ENCODE measurements at places on chromosomes 3 and 15.

GRCh38 chr3:149497966-149498670 lies 23.6 kb downstream of the TM4SF4 start:
- DNase-seq = no peak

DNA sequence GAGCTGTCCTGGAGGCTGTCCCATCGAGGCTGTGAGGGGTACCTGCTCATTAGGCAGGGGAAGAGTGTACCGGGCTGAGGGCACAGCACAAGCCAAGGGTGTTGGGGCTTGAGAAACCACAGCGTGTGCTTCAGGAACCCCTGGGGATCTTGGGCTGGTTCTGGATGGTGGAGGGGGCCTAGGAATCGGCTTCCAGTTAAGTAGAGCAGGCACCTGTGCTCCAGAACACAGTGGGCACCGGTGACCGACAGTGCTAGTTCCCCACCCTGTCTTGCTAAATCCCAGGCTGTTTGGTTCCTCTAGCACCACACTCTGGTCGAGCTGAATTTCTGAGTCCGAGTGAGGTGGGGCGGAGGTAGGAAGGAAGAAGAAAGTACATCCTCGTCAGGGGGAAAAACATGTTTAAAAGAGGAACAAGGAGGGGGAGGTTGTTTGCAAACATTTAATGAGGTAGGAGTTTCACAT lies 29.1 kb downstream of the SLC6A6 start:
- DNase-seq = no peak

- DNase-seq = no peak
Observed at GRCh38 chr3:137787529-137787928, 23.4 kb downstream of the SOX14 start.

GRCh38 chr3:111885578-111885977 lies 26.5 kb downstream of the PHLDB2 start:
- no peak for DNase-seq

DNA sequence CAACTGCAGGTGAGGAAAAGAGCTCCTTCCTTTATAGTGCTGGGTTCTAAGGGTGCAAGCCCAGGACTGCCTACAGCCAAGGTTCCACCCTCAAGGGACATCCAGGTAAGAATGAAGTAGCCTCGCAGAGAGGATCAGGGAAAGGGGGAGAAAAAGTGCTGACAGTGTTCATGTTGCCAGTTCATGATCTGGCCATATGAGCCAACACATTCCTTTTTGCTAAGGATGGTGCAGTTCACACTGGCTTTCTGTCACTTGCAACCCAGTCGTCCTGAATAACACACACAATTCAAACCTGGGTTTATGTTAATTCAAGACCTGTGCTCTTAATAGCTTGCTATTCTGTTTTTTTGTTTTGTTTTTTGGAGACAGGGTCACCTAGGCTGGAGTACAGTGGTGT lies 9.0 kb downstream of the CLN6 start:
- DNase-seq = no peak

DNA sequence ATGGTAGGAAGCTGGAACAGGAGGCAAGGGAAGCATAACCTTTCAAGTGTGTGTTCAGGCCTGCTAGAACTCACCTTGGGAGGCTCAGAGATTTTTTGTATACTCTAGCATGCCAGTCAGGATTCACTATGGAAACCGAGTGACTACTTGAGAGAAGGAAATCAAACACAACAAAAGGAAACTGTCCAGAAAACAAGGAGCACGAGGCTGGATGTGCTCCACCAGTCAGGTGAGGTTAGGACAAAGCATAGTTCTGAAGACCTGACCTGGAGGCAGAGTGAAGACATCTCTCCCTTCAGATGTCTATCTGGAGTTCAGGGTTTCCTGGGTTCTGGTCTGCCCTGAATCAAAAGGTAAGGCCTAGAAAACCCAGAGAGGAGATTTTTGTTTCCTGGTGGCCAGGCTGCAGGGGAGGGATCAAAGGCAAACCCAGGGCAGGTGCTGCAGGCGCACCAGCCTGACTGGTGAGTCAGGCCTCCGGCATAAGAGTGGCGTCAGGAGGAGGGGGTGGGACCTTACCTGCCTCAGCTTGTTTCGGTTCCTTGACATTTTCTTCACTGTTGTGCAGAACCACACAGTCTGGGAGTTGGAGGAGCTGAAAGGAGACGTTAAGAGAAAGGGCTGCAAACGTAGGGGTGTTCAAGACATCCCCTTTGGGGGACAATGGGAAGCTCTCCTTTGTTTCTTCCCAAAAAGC lies 52.2 kb upstream of the OSBPL11 start:
- DNase-seq = no peak

GRCh38 chr3:144516026-144516425 lies 544.4 kb downstream of the DIPK2A start:
- DNase-seq = no peak

GRCh38 chr15:87623832-87624231 lies 632.7 kb downstream of the NTRK3 start:
- DNase-seq = no peak

DNA sequence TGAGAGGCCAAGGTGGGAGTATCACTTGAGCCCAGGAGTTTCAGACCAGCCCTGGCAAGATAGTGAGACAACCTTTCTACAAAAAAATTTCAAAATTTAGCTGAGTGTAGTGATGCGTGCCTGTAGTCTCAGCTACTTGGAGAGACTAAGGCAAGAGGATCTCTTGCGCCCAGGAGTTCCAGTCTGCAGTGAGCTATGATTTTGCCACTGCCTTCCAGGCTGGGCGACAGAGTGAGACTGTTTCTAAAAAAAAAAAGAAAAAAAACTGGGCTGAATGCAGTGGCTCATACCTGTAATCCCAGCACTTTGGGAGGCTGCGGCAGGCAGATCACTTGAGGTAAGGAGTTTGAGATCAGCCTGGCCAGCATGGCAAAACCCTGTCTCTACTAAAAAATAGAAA lies 14.0 kb upstream of the PIK3CB start:
- no peak for DNase-seq

DNA sequence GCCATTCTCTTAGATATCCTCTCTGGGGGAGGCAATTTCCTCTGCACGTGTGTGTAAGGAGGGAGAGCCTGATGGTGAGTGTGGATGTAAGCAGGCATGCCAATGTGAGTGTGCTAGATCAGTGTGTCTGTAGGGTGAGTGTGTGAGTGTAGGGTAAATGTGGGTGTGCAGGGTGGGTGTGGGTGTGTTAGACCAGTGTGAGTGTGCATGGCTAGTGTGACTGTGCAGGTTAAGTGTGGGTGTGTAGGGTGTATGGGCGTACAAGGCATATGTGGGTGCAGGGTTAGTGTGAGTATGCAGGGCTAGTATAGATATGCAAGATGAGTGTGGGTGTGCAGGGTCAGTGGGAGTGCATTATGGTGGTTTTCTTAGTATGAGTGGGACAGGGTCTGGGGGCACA lies 48.4 kb downstream of the ATP2B2 start:
- DNase-seq = no peak

DNA sequence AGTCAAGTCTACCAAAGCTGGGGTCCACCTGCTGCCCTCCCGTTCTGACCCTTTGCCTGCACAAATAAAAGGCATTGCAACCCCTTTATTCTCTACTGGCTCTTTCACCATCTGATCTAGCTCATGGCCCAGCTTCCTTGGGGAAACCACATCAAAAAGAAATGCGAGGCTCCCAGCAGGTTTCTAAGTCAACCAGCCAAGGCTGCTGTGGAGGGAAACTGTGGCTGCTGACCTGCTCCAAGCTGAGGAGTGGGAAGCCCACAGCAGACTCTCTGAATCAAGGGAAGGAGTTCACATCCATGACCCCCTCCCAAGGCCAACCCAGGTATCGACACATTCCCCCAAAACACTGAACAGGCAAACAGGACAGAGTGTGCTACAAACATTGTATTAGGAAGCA lies 25.2 kb upstream of the SLCO2A1 start:
- no peak for DNase-seq

GRCh38 chr3:52175416-52176179 lies 21.4 kb upstream of the POC1A start:
- no peak for DNase-seq

GRCh38 chr3:86865506-86865905 lies 125.4 kb downstream of the VGLL3 start:
- DNase-seq = no peak

GRCh38 chr15:68979006-68979405 lies 35.5 kb upstream of the NOX5 start:
- no peak for DNase-seq

DNA sequence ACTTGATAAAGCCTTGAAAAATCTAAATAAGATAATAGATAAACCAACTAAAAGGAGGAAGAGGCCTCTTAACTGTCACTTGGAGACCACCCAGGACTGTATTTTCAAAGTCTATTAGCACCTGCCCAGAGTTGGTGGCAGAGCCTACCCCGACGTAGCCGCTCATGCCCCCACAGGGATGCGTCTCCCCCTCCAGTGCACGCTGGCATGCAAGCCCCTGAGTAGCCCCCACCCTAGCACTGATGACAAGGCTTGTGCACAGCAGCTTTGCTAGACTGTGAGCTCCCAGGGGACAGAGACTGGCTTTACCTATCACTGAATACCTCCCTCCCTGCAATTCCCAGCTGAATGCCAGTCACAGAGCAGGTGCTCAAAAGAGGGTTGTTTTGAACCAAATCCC lies 54.1 kb upstream of the HES1 start:
- DNase-seq = no peak

GRCh38 chr15:73894133-73894814 lies 20.9 kb downstream of the TBC1D21 start:
- no peak for DNase-seq

GRCh38 chr15:90054618-90055097 lies 47.6 kb downstream of the IDH2 start:
- no peak for DNase-seq

- no peak for DNase-seq
Observed at GRCh38 chr3:36201546-36201945, 178.8 kb upstream of the STAC start.

- no peak for DNase-seq
Observed at GRCh38 chr3:48505146-48505545, 1.2 kb upstream of the SHISA5 start.

- DNase-seq = no peak
Observed at GRCh38 chr15:100043068-100043641, 298.6 kb downstream of the ADAMTS17 start.

DNA sequence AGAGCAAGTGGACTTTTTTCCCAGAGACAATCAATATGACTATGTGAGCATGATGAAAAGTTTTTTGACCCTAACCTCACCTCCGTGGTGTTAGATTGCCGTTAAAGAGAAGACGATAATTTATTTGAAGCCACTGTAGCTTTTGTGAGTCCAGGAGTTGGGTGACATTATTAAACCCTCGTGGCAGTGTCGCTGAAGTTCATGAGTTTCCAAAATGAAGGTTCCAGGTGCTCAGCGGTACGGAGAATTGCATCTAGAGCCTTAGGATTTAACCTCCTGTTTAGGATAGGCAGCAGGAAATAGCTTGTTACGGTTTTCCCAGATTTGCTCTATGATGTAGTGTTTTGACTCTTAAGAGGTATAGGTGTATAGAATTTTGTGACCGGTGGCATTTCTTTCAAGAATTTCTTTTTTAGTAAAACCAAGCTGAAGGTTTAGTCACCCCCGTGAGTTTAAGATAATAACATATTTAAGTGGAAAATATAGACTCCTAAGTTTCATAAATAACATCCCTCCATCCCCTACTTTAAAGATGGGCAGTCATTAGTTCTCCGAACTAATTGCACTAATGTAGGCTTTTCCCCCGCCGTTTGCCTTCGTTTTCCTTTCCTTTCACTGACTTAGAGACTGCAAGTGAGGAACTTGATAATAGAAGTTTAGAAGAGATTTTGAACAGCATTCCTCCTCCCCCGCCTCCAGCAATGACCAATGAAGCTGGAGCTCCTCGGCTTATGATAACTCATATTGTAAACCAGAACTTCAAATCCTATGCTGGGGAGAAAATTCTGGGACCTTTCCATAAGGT lies 2.0 kb downstream of the SMC4 start:
- DNase-seq = no peak

GRCh38 chr3:136105044-136105443 lies 91.1 kb downstream of the MSL2 start:
- DNase-seq = no peak

GRCh38 chr3:172877011-172877410 lies 126.5 kb downstream of the ECT2 start:
- no peak for DNase-seq

GRCh38 chr3:106333911-106334618 lies 465.3 kb upstream of the CBLB start:
- no peak for DNase-seq

DNA sequence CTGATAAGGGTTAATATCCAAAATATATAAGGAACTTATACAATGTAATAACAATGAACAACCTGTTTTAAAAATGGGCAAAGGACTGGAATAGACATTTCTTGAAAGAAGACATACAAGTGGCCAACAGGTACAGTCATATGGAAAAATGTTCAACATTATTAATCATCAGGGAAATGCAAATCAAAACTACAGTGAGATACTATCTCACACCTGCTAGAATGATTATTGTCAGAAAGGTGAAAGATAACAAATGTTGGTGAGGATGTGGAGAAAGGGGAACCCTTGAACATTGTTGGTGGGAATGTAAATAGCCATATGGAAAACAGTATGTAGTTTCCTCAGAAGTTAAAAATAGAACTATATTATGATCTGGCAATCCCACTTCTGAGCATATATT lies 20.4 kb downstream of the GOLM2 start:
- no peak for DNase-seq

DNA sequence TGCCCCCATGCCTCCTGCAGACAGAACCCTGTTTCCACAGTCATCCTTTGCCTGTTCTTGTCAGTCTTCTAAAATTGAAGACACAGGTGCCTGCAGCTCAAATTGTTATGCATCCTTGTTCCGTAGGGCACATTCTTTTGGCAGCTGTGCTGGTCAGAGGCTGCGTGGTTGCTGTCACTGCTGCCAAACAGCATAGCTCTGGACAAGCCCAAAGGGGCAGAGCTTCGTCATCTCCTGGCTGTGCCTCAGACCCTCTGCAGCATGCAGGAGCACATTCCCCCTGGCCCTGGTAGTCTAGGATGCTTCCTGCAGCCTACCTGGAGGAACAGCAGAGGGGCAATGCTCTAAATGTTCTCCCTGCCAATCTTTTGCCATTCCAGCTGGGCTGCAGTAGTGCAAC lies 2.1 kb upstream of the FBXL22 start:
- DNase-seq = no peak

DNA sequence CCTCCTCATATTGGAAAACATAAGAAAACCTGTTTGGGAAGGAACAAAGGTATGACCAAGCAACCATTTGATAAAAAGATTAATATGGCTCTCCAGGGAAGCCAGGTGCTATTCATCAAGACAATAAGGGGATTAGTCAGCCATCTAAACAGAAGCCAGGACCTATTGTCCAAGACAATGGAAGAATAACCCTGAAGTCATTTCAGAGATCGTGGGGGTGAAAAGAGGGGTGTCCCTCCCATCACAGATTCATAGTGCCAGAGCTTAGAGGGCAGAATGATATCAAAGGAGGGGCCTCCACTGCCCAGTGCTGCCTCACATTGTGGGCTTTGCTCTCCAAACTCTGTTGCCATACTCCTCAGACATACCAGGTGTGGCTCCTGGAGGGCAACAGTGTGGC lies 73.5 kb downstream of the DAPK2 start:
- no peak for DNase-seq

GRCh38 chr15:33565094-33565493 lies 254.3 kb downstream of the RYR3 start:
- DNase-seq = no peak

DNA sequence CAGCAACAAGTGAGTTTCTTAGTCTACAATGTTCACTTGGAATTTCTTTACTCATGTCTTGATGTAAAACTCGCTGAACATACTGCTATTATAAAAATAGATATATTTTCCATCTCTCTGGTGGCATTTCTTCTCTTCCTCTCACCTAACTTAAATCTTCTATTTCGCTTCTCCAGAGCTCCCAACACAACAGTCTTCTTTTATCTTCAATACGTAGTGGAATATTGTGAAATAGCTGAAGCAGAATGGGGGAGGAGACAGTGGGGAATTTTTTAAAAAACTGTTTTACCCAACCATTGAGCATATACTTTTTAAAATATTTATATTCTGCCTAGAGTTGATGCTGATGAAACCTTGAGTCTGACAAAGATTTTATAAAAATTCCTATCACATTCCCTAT lies 548.5 kb downstream of the RBMS3 start:
- DNase-seq = no peak
